ENCODE measurements at places on chromosomes 2 and 18.

- no peak for DNase-seq
Observed at GRCh38 chr2:71688530-71688929, 235.2 kb downstream of the DYSF start.

GRCh38 chr2:239232195-239232578, 168.6 kb downstream of the HDAC4 start:
- no peak for DNase-seq

DNA sequence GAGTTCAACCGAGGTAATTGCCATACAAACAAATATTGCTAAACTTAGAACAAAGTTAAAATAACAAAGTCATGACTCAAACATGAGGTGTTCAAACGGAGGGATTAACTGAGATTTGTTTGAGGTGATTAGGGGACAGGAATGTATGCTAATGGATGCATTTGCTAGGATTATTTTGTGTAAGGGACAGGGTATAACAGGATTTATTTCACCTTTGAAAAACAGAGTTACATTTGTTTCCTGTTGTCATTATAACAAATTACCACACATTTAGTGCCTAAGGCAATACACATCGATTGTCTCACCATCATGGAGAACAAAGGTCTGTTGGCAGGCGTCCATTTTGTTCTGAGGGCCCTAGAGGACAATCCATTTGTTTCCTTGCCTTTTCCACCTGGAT, 304.3 kb upstream of the CNTNAP5 start:
- no peak for DNase-seq

DNA sequence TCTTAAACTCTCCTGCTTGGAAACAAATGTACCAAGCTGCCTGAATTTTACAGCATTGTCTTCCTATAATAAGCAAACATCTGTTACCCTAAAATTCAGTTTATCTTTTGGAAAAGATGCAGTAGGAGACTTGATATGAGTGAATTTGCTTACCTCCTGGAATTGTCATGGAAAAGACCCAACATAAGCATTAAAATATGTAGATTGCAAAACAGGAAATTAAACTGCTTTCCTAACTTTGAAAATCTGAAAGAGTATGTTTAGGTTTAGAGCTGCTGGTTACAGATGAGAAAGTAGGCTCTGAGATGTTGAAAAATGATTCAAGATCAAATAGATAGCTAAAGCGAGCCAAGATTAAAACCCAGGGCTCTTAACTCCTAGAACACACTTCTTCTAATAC, 316.5 kb downstream of the SOX11 start:
- DNase-seq = no peak

DNA sequence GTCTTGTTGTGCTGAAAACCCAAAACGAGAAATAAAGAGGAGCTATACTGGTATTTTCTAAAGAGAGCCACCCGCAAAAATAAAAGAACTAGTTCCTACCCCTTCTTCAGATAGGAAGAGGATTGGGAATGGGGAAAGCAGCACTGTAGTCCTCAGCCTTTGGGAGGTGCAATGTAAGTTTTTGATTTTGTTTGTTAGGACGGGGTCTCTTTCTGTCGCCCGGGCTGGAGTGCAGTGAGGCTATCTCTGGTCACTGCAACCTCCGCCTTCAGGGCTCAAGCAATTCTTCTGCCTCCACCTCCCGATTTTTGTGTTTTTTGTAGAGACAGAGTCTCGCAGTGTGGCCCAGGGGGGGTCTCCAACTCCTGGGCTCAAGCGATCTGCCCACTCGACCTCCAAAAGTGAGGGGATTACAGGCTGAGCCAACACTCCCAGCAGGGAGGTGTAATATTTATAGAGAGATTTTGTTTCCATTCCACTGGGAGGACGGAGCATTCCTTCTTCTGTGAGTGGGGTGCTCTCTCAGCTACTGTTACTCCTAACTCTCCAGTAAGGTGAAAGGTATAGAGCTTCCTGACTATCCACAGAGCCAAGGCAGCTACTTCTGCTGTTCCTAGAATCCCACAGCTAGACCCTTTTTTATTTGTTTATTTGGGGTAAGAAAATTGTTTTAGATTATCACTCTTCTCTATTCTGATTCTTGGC, 13.1 kb upstream of the GULP1 start:
- DNase-seq = no peak

GRCh38 chr2:16425462-16426336, 239.9 kb downstream of the CYRIA start:
- DNase-seq = no peak
